K562 (cell line): ENCODE measurements at places on chromosomes 6 and 20. TPM values are rescaled to one million over a fixed set of nuclear protein-coding genes. Genes with fewer than 3 reads are reported as not detected.

Gene C6orf15
- polyA plus RNA-seq: not detected in 2 replicates

Gene SPDEF
- 0.08 and 0.12 TPM in 2 replicates for polyA plus RNA-seq

Gene RIMS1
- polyA plus RNA-seq: not detected in 2 replicates

Gene SAMD3
- polyA plus RNA-seq: 0.19 TPM in 1 of 2 replicates, not detected in the other

Gene FAM83C
- polyA plus RNA-seq: not detected in 2 replicates

Gene CRIP3
- 1.3 and 3.6 TPM in 2 replicates for polyA plus RNA-seq

Gene BTN1A1
- polyA plus RNA-seq: not detected in 2 replicates

Gene RIOK1
- polyA plus RNA-seq: 43.6 and 46.2 TPM in 2 replicates

Gene SYCP2L
- polyA plus RNA-seq: 25.0 and 29.9 TPM in 2 replicates

Gene SLC17A3
- not detected in 2 replicates for polyA plus RNA-seq

Gene SRMS
- not detected in 2 replicates for polyA plus RNA-seq
